ENCODE measurements at places on chromosomes 11 and 22.
A peak's percentile ranks its signal among the peaks of the same experiment; 100 is the strongest.

DNA sequence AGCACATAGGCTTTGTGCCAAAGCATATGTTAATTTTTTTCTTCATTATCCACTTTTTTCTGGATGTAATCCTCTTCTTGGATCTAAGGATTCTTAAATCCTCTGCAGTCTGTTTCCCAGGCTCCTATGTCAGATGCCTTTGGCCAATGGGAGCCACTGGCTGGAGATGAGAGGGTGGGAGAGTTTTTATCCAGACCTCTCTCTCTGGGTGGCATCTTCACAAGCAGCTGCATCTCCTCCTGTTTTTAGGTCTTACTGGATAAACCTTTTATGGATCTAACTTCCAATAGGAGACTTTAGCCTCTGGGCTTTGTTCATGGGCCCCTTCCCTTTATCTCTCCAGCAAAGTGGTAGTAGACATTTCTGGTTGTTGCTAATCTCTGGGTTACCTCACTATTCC is 22.4 kb upstream of the MPPED2 start:
- no peak for DNase-seq

DNA sequence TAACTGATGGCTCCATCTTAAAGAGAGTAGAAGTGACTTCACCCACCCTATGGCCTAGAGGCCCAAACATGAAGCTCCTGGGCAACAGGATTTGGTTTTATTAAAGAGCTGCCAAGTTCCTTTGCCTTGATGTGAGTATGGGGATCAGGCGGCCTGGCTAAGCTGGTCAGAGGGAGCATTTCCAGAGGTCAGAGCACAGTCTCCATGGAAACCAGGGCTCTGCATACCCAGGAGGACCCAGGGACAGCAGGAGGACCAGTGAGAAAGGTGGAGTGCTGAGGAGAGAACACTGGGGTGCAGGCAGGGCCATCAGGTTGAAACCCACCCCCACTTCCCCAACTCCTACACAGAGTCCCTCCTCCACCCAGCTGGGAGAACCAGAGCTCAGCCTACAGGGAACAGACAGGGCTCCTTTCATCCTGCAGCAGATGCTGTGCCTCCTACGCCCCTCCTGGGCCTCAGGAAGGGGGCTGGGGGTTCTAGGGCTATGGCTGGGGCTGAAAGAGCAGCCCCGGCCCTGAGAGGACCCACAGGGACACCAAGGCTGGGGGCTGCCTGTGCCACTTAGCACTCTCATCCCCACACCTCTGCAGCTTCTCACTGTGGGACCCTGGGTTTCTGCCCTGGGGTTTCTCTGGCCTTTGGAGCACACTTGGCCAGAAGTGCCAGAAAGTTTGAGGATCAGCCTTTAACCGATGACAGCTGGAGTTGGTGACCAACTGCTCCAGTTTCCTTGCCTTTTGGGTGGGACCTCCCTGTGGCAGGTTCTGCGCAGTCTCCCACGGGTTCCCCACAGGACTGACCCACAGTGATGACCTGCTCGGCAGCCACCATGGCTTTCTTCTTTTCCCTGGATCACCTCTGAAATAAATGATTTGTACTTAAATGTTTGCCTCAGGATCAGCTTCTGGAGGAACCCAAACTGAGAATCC is 13.8 kb upstream of the P2RY6 start:
- no peak for DNase-seq

DNA sequence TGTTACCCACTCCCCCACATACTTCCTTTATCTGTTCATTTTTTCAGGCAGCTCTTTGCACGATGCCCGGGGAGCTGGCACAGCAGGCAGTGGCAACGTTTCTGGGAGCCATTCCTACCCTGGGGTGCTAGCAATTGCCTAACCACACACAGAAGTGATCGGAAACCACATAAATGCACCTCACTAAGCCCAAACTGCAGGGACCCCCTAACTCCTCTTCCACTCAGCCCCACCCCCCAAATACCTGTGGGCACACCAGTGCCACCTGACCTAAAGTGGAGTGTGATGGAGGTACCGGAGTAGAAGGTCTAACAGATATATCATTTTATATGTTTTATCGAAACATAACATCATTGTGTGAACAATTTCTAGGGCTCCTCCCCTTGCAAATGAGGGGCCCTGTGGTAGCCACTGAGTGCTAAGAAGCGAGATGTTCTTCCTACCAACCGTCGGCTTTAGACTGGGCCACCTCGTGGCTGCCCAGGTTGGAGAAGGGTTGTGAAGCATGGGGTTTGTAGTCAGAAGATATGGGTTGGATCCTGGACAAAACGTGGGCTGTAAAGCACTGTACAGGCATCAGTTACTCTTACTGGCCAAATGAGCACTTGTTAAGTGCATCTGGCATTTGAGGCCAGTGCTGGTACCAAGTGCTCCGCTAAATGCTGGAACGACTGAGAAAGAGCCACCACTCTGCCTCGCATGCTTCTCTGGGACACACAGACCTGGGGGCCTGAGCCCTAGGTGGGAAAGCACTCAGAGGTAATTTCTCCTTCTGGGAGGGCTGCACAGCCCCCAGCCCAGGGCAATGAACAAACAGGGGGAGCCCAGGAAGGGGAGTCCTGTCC is 2.8 kb downstream of the MRGPRD start:
- no peak for DNase-seq

GRCh38 chr11:134441281-134441680 is 29.2 kb upstream of the B3GAT1 start:
- no peak for DNase-seq

GRCh38 chr11:28631148-28631547 is 523.0 kb downstream of the METTL15 start:
- DNase-seq = no peak

DNA sequence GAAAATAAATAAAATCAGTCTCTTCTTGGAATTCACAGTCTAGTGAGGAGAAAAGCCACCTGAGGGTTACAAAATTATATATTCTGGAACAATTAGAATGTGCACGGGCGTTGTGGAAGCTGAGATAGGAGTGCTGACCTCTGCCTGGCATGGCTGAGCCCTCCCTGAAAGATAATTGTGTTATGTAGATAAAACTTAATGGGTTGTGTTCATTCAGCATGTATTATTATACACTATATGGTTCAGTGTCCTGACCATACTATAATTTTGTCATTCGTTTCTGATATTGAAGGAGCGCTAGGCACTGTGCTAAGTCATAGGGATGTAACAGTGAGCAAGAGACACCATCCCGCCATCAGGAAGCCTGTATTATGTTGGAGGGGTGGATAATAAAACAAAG is 3.7 kb downstream of the ACAT1 start:
- no peak for DNase-seq

- no peak for DNase-seq
Measured at GRCh38 chr22:17797721-17798559, 23.7 kb upstream of the BID start.

DNA sequence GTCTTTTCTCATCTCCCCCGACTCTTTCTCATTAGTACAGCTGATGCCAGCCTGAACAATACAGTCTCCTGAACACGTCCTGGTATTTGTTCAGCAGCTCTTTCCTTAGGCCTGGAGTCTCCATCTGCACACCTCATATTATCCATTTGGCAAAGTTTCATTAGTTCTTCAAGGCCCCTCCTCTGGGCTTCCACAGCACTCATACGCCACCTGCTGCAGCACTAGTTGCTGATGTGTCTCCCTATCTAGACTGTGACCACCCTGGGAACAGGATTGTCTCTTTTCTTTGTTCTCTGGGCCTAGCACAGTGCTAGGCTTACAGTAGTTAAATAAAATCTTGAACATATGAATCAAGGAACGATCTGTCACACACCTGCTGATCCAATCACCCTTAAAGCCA is 17.2 kb downstream of the DCHS1 start:
- DNase-seq = no peak

DNA sequence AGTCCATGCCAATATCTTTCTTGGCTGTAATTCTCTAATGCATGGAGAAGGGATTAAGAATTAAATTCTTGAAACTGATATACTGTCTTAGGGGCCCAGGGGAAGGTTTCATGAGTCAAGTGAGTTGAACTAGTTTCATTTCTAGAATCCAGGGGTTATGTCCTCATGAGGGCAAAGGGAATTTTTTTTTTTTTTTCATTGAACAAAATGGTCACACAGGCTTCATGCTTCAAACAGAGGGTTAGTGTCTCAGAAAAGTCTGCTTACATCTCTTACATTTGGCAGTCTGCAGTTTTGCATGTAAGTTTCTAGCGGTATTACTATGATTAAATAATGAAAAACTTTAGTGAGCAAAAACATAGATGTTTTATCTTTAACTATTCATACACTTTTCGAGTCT is 32.9 kb downstream of the PPME1 start:
- DNase-seq = no peak

GRCh38 chr22:47943729-47944700 is 1181.6 kb downstream of the TBC1D22A start:
- DNase-seq = no peak

- peak; percentile 96 for DNase-seq
Measured at GRCh38 chr22:36528795-36529751, at the start of gene EIF3D. Gene EIF3D, minus strand, starts transcription at chr22:36529166. Its CDS starts 3,045 bp downstream, at chr22:36526121.

DNA sequence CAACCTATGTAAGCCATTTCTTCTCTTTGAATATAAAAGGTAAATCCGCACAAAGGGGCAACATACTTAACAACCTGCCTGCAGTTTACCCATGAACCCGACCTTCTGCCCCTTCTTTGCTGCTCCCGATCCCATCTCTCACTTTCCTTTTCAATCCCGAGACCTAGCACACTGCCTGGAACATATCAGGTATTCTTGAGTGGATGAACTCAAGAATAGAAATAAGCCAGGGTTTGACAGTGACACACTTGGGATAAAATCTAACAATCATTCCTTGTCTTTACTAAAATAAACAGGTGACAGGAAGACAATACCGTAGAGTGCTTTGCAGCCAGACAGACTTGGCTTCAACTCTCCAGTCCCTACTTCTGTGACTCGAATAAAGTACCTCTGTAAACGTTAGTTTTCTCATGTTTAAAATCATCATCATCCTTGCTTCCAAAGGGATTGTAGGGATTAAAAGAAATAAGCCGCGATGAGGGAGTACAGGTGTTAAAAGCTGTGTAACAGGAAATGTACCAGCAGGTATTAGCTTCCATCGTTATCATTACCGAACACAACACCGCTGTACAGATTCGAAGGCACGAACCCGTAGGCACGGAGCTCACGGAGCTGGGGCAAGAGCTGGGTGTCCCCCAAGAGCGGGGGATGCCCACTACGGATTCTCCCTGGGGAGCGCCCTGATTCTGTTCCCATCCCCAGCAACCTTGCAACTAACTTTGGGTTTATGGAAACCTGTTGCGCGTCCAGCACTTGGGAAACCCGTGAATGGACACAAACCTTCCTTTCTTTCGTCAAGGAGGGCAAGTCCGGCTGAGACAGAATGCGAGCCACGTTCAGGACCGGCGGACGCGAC is 720 bp downstream of the UFD1 start:
- DNase-seq = no peak

- no peak for DNase-seq
Measured at GRCh38 chr11:28628412-28628811, 520.2 kb downstream of the METTL15 start.

GRCh38 chr11:77244277-77245027 is 57.0 kb downstream of the GDPD4 start:
- DNase-seq = no peak

DNA sequence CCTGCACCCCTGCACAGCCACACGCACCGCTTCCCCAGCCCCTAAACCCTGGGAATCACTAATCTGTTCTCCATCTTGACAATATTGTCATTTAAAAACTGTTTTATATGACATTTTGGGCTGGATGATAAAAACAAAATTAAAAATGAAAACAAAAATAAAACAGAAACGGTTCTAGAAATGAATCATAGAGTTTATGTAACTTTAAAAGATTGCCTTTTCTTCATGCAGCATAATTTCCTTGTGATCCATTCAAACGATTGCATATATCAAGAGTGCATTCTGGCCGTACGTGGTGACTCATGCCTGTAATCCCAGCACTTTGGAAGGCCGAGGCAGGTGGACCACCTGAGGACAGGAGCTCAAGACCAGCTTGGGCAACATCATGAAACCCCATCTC is 6.6 kb upstream of the FAM118A start:
- no peak for DNase-seq

- no peak for DNase-seq
Measured at GRCh38 chr11:68727783-68728182, 23.5 kb downstream of the TESMIN start.

DNA sequence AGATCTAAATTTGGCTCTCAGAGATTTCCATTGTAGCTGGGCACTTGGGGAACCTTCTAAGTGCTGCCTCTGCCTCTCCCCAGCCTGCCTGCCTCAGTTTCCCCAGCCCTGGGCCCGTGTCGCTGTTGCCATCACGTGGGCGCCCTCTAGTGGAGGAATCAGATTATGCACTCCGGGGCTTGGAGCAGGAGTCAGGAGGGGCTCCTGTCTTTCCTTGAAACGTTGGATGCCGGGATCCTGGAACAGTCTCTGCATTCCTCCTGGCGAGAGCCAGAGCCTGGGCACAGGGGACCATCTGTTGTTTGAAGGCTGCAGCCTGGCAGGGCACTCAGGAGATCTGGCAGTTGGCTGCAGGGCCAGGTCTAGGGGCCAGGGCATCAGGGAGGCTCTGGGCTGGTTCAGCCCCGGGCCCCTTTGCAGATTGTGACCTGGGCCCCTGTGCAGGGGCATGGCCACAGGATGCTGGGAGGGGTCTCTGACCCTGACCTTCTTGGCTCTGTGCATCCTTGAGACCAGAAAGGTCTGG is 71.6 kb downstream of the LRP5 start:
- peak; percentile 62 for DNase-seq

DNA sequence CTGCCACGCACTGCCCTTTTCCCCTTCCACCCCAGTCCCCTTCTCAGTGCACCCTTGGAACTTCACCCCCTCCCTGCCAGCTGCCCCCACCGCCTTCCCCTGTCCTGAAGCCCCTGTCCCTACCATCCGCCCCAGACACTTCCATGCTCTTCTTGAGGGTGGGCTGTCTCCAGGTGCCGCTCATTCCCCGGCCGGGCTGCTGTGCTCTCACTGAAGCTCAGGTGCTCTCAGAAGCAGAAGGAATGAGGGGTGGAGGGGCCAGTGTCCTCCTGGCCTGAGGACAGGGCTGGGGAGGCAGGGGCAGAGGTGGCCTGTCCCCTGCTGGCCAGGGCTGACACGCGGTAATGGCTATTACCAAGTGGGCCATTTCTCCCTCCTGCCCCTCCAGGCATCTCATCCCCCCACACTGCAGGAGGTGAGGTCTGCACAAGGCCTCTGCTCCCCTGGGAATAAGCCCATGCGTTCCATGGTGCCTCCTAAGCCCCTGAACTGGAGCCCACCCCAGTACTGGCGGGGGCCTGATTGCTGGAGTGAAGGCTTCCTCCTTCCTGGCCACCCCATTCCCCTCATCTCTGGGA is 6.6 kb upstream of the BID start:
- no peak for DNase-seq

GRCh38 chr11:100670140-100670539 is 16.9 kb upstream of the ARHGAP42 start:
- DNase-seq = no peak

DNA sequence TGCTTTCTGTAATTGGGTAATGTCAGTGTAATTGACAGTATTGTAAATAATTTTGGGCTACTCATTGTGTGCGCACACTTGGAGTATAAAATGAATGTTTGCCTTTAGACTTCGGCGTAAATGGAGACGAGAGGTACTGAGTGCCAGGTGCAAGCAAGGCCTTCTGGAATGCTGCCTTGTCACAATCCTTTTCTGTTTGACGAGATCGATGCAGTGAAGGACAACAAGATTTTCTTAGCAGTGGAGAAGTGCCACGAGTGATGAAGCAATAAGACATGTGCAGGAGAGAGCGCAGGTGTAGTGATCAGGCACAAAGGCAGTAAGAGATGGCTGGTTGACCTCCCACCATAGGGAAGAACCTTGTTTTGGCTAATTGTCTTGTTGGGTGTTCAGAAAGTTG is 67.5 kb downstream of the DDX10 start:
- DNase-seq = no peak
